ENCODE measurements at places on chromosomes 11 and 22.

- DNase-seq = no peak
- H3K4me3 ChIP-seq = no peak overlapping the region
- no peaks in the 10 kb centered on the region for H3K4me1 ChIP-seq
- no peak overlapping the region for H3K27ac ChIP-seq
- no peaks in the 10 kb centered on the region for H3K36me3 ChIP-seq
- no peaks in the 10 kb centered on the region for H3K27me3 ChIP-seq
These were observed 264.1 kb upstream of the PLET1 start for GRCh38 chr11:112524798-112525197.

DNA sequence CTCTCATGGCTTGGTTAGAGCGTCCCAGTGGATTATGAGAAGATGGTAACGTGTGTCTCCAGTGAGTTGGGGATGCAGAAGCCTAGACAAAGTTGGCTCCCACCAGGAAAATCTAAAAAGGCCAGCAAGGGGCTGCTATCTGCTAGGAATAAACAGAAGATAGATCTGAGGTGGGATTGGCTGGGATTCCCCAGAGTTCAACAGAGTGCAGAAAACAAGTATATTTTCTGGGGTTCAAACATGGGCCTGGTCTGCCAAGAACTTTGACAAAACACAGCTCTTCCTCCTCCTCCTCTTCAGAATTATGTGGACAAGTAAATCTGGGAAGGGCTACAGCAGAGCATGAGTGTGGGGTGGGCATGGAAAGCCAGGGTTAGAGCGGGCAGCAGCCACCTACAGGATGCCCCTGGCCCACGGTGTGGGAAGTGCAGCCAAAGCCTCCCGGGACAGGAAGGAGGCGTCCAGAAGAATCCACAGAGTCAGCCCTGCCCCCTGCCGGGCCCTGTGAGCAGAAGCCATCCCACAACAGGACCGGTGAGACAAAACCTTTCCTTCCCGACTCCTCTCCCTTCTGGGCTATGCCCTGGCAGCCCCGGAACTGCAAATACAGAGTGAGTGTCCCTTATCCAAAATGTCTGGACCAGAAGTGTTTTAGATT is 67.1 kb downstream of the CD82 start:
- H3K36me3 ChIP-seq = no peaks in the 10 kb centered on the region
- H3K4me1 ChIP-seq = peaks cover 5% of the 10 kb centered on the region
- DNase-seq = peak; percentile 77
- H3K27me3 ChIP-seq = no peaks in the 10 kb centered on the region

DNA sequence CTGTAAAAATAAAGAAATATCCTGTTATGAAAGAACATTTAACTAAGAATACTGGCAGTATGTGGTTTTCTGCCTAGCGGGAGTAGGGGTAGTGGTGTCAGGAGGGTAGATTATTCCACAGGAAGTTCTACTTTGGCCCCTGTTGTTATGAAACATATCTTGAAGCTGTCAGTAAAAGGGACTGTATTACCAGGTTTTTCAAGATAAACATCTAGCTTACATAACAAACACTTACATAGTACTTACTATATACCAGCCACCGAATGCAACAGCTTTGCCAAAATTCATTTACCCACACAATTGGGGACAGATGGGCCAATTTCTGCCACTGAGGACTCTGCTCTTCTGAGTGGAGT is 3.7 kb downstream of the TMEM123 start:
- no peak for DNase-seq
- H3K27ac ChIP-seq = no peak overlapping the region
- H3K27me3 ChIP-seq = no peaks in the 10 kb centered on the region
- no peaks in the 10 kb centered on the region for H3K36me3 ChIP-seq

- no peaks in the 10 kb centered on the region for H3K27me3 ChIP-seq
- DNase-seq = peak; percentile 41
- H3K27ac ChIP-seq = peak overlapping the region; percentile 5
- peaks cover 20% of the 10 kb centered on the region for H3K4me1 ChIP-seq
- H3K4me3 ChIP-seq = no peak overlapping the region
These were observed 72.9 kb downstream of the PIWIL4 start for GRCh38 chr11:94639901-94640721.

DNA sequence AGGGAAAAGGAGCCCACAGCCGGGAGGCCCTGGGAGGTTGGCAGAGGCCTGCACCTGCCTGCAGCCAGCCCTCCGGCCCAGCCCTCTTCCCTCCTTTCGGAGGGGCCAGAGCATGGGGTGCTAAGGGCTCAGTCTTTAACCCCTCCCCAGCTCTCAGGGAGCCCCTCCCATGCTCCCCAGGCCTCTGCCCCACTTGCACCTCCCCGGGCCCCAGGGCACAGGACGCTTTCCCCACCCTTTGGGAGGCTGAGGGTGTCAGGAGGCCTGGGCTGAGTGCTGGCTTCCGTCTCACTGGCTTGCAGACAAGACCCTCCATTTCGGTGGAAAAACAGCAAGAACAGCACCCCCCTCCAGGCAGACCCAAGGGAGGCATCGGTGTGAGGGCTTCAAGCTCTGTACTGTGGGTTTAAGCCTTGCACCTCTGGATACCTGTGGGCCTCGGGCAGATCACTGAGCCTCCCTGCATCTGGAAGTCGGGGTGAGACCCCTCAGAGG is 7.3 kb downstream of the ASCL2 start:
- DNase-seq = no peak
- no peak overlapping the region for H3K27ac ChIP-seq
- no peak overlapping the region for H3K4me3 ChIP-seq
- H3K4me1 ChIP-seq = no peaks in the 10 kb centered on the region

GRCh38 chr11:1532606-1533341 is 39.3 kb downstream of the DUSP8 start:
- no peaks in the 10 kb centered on the region for H3K36me3 ChIP-seq
- no peak overlapping the region for H3K4me3 ChIP-seq
- DNase-seq = no peak
- H3K27me3 ChIP-seq = no peaks in the 10 kb centered on the region
- no peak overlapping the region for H3K27ac ChIP-seq

- H3K4me1 ChIP-seq = peaks cover 4% of the 10 kb centered on the region
- no peak overlapping the region for H3K27ac ChIP-seq
These were observed 152.5 kb downstream of the CCDC34 start for GRCh38 chr11:27210531-27210930.

DNA sequence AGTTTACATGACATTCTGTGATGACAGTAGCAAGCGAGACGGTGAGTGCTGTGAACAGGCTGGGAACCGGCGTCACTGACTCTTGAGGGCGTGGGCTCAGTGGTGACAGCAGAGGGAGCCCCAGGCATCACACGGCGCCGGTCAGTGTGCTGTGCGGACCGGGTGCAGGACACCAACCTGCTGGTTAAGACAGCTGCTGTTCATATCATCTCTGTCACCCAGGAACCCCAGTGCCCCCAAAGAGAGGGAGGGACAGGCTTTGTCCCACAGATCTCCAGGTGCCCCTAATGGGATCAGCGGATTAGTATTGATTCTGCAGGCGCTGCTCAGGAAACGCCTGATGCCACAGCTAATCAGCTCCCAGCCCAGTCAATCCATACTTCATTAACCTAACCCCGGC is 18.4 kb downstream of the B3GAT1 start:
- no peak overlapping the region for H3K27ac ChIP-seq
- H3K36me3 ChIP-seq = no peaks in the 10 kb centered on the region
- DNase-seq = no peak

- no peak overlapping the region for H3K27ac ChIP-seq
- H3K4me1 ChIP-seq = no peaks in the 10 kb centered on the region
- no peaks in the 10 kb centered on the region for H3K27me3 ChIP-seq
- H3K36me3 ChIP-seq = no peaks in the 10 kb centered on the region
- peak; percentile 57 for DNase-seq
These were observed 41.8 kb downstream of the TMPRSS5 start for GRCh38 chr11:113664069-113664980.

- no peak overlapping the region for H3K27ac ChIP-seq
- H3K4me1 ChIP-seq = no peaks in the 10 kb centered on the region
- DNase-seq = no peak
These were observed 428.0 kb downstream of the TBC1D22A start for GRCh38 chr22:47190276-47190956.

DNA sequence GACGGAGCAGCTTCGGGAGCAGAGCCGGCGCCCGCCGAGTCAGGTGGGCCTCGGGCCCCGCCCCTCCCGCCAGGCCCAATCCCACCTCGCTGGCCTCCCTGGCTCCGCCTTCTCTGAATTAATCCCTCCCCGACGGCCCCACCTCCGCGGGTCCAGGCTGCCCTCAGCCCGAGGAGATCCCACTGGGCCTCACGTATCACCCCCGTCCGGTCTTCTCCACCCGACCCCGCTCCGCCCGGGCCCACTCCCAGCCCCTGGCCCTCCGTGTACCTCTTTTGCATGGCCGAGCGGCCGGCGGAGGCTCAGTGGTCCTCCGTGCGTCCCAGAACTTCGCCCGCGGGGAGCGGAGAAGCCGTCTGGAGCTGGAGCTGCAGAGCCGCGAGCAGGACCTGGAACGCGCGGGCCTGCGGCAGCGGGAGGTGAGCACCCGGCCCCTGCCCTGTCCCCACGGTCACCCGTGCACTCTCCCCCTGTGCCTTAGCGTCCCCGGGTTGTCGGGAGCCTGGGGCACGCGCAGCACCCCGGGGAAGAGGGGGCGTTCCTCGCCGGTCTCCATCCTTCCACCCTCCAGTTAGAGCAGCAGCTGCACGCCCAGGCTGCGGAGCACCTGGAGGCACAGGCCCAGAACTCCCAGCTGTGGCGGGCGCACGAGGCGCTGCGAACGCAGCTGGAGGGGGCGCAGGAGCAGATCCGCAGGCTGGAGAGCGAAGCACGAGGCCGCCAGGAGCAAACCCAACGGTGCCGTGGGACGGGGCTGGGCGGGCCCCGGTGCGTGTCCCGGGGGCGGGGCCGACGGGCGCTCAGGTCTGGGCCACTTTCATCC is 2.2 kb upstream of the CD151 start:
- H3K4me3 ChIP-seq = no peak overlapping the region
- no peaks in the 10 kb centered on the region for H3K36me3 ChIP-seq
- H3K27me3 ChIP-seq = peaks cover 3% of the 10 kb centered on the region

- H3K27ac ChIP-seq = no peak overlapping the region
- no peak overlapping the region for H3K4me3 ChIP-seq
- peak; percentile 37 for DNase-seq
- H3K27me3 ChIP-seq = no peaks in the 10 kb centered on the region
These were observed 64.6 kb downstream of the ARHGEF12 start for GRCh38 chr11:120400564-120401364.

DNA sequence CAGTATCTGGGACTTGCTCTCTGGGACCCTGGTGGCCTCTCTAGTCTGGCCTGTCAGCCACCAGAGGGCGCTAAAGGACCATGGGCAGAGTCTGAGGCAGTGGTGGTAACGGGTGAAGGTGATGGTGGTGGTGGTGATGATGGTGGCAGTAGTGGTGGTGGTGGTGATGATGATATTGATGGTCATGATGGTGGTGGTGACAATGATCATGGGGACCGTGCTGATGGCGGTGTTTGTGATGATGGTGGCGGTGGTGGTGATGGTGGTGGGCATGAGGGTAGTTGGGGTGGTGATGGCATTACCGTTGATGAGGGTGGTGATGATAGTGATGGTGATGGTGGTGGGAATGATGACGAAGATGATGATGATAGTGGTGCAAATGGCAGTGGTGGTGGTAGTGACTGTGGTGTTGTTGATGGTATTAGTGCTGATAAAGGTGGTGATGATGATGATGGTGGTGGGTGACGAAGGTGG is 16.0 kb downstream of the TRPM5 start:
- H3K27me3 ChIP-seq = no peaks in the 10 kb centered on the region
- no peaks in the 10 kb centered on the region for H3K4me1 ChIP-seq
- H3K36me3 ChIP-seq = no peaks in the 10 kb centered on the region
- peak; percentile 66 for DNase-seq
- H3K27ac ChIP-seq = no peak overlapping the region

DNA sequence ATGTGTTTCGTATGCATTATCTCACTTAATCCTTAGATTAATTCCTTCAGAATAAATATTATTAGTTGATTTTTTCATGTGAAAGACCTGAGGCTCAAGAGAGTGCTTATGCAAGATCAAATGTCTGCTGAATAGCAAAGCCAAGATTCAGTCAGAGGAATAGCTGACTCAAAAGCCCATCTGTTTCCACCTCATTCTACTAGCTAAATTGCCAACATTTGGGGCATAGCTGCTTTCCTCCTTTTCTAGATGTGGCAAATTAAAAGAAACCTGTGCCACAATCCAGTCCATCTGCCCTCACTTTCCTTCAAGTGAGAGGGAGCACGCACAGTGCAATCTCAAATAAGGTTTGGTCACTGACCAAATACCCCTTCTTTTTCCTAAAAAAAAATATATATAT is 121.1 kb downstream of the PAX6 start:
- no peaks in the 10 kb centered on the region for H3K36me3 ChIP-seq
- H3K27ac ChIP-seq = no peak overlapping the region

- peak; percentile 86 for DNase-seq
- no peaks in the 10 kb centered on the region for H3K4me1 ChIP-seq
- no peak overlapping the region for H3K4me3 ChIP-seq
- H3K36me3 ChIP-seq = no peaks in the 10 kb centered on the region
- H3K27ac ChIP-seq = no peak overlapping the region
These were observed 35.1 kb downstream of the MMP7 start for GRCh38 chr11:102495161-102496042.

GRCh38 chr11:36053281-36053680 is 109.4 kb downstream of the LDLRAD3 start:
- no peaks in the 10 kb centered on the region for H3K36me3 ChIP-seq
- no peaks in the 10 kb centered on the region for H3K27me3 ChIP-seq
- no peak overlapping the region for H3K4me3 ChIP-seq
- DNase-seq = no peak

DNA sequence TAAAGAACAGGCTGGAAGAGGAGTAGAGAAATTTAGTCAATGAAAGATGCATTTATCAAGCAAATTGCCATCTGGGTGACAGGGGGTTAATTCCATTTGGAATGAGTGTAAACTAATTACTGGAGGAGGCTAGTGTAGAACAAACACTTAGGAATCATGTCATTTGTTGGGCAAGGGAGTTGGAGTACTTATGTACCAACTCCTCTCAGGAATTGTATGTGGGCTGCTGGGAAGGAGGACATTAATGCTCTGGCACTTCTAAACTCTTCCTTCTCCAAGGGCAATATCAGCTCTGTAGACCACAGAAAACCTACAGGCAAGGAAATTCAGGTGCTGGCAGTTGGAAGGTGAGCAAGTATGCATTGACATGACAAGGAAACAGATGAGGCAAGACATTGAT is 141.0 kb downstream of the MSANTD4 start:
- no peaks in the 10 kb centered on the region for H3K4me1 ChIP-seq
- no peak overlapping the region for H3K4me3 ChIP-seq
- DNase-seq = no peak
- H3K27me3 ChIP-seq = no peaks in the 10 kb centered on the region
- H3K36me3 ChIP-seq = no peaks in the 10 kb centered on the region

DNA sequence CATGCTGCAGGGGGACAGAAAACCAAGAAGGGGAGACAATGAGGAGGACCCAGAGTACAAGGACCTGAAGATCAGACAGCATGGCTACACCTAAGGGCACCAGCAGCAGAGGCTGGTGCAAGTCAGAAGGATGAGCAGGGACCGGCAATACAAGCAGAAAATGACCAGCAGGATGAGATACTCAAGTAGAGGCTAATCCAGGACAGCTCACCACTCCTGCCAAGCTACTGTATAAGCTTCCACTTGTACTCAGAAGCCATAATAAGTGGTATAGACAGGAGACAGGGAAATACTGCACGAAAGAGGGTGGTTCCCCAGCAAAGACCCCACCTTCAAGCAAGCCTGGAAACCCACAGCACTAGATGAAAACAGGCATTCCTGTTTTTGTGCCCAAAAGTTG is 138.7 kb upstream of the ZC3H12C start:
- H3K36me3 ChIP-seq = no peaks in the 10 kb centered on the region
- H3K27ac ChIP-seq = no peak overlapping the region
- H3K4me3 ChIP-seq = no peak overlapping the region

GRCh38 chr11:8359521-8359920 is 95.8 kb upstream of the LMO1 start:
- DNase-seq = no peak
- H3K4me1 ChIP-seq = no peaks in the 10 kb centered on the region
- H3K27ac ChIP-seq = no peak overlapping the region
- no peaks in the 10 kb centered on the region for H3K27me3 ChIP-seq

Data from mesendoderm (in vitro differentiated cells).